ENCODE measurements at places on chromosomes 7 and 10. TPM values are rescaled to one million over a fixed set of nuclear protein-coding genes. Genes with fewer than 3 reads are reported as not detected.

DNA sequence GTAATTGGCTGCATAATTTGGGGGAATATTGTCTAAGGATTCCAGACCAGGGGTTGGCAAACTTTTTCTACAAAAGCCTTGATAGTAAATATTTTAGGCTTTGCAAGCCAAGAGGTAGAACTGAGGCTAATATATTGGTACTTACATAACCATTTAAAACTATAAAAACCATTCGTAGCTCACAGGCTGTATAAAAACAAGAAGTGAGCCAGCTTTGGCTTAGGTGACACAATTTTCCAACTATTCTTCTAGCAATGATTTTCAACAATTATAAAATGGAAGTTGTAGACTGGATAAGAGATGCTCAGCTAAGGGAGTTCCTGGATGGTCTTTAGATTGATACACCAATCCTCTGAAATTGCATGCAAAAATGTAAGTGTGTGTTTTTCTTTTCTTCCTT lies 1.4 kb downstream of the GPR141 start:
- peaks cover 18% of the 10 kb centered on the region for H3K27me3 ChIP-seq
- no peak for DNase-seq
- peaks cover 6% of the 10 kb centered on the region for H3K4me1 ChIP-seq
- no peaks in the 10 kb centered on the region for H3K36me3 ChIP-seq
- H3K4me3 ChIP-seq, result no peak overlapping the region

DNA sequence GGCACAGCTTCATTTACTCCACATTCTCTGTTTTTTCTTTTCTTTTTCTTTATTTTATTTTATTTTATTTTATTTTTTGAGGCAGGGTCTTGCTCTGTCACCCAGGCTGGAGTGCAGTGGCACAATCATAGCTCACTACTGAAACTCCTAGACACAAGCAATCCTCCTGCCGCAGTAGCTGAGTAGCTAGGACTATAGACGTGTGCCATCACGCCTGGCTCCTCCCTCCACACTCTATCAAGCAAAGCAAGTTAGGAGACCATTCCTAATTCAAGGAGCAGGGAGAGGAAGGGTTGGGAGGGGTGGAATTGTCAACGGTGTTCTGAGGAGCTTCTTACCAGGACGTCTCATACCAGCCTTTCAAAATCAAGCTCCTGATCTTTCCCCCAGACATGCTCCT lies 52.4 kb downstream of the OAT start:
- H3K27ac ChIP-seq, result no peak overlapping the region
- no peaks in the 10 kb centered on the region for H3K4me1 ChIP-seq
- no peak for DNase-seq

DNA sequence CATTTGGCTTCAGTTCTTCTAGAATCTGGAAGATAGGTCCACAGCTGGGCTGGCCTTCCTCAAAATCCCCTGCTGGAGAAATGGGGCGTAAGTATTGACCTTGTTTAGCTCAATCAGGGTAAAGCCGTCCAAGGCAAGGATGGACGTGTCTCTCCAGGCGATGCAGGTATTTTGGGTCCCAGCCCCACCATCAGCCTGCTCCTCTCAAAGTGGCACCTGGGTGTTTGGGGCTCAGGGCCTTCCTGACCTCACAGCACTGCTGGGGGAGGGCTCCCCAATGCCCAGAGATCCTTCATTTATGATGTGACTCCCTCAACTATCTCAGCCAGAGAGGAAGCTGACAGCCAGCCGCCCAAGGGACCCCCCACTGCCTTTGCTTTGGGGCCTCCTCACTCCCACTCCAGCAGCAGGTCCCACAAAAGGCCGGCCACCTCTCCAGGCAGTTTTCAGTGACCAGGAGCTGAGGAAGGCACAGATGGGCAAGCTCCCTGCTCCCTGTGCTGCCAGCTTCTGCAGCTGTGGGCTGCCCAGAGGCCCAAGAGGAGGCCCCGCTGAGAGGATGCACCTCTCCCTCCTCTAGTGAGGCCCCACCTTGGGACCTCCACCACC lies 140.0 kb upstream of the TCERG1L start:
- H3K36me3 ChIP-seq, result no peaks in the 10 kb centered on the region
- no peak for DNase-seq
- peaks cover 14% of the 10 kb centered on the region for H3K27me3 ChIP-seq
- H3K4me1 ChIP-seq, result peaks cover 4% of the 10 kb centered on the region

- DNase-seq, result no peak
- peaks cover 30% of the 10 kb centered on the region for H3K27me3 ChIP-seq
- H3K27ac ChIP-seq, result no peak overlapping the region
- H3K4me3 ChIP-seq, result no peak overlapping the region
- H3K36me3 ChIP-seq, result no peaks in the 10 kb centered on the region
- no peaks in the 10 kb centered on the region for H3K4me1 ChIP-seq
These were observed 34.0 kb upstream of the JCAD start for GRCh38 chr10:30093303-30093950.

DNA sequence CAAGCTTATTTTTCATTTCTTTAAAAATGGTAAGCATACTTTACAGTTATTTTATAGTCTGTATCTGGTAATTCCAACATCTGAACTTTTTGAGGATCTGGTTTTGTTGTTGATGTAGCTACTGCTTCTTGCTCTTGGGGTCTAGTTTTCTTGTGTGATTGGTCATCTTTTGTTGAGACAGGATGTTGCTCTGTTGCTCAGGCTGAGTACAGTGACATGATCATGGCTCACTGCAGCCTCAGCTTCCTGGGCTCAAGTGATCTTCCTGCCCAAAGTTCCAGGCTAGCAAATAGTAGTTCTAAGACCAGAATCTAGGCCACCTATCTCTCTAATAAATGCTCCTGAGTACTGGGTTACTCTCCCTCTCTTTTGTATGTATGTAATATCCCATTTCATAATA lies 75.7 kb downstream of the NRCAM start:
- H3K27ac ChIP-seq, result no peak overlapping the region
- no peak overlapping the region for H3K4me3 ChIP-seq
- no peak for DNase-seq
- no peaks in the 10 kb centered on the region for H3K36me3 ChIP-seq
- peaks cover 6% of the 10 kb centered on the region for H3K27me3 ChIP-seq

- H3K27ac ChIP-seq, result no peak overlapping the region
- no peak overlapping the region for H3K4me3 ChIP-seq
- no peak for DNase-seq
- H3K4me1 ChIP-seq, result no peaks in the 10 kb centered on the region
- no peaks in the 10 kb centered on the region for H3K27me3 ChIP-seq
- no peaks in the 10 kb centered on the region for H3K36me3 ChIP-seq
These were observed 125.4 kb upstream of the SORCS3 start for GRCh38 chr10:104515678-104516199.

DNA sequence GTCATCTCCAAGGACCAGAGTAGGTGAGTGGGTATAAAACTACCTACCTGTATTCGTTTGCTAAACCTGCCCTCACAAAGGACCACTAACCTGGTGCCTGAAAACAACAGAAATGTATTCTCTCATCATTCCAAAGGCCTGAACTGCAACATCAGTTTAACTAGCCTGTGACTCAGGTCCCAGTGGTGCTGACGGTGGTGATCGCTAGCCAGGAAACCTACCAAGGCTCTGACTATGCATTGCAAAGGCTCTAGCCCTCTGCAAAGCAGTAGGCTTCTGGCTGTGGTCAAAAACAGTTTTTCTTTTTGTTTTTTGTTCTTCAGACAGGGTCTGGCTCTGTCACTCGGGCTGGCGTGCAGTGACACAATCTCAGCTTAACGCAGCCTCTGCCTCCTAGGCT lies 107.5 kb downstream of the NPTX2 start:
- no peak for DNase-seq
- no peaks in the 10 kb centered on the region for H3K4me1 ChIP-seq
- H3K36me3 ChIP-seq, result no peaks in the 10 kb centered on the region
- no peaks in the 10 kb centered on the region for H3K27me3 ChIP-seq

DNA sequence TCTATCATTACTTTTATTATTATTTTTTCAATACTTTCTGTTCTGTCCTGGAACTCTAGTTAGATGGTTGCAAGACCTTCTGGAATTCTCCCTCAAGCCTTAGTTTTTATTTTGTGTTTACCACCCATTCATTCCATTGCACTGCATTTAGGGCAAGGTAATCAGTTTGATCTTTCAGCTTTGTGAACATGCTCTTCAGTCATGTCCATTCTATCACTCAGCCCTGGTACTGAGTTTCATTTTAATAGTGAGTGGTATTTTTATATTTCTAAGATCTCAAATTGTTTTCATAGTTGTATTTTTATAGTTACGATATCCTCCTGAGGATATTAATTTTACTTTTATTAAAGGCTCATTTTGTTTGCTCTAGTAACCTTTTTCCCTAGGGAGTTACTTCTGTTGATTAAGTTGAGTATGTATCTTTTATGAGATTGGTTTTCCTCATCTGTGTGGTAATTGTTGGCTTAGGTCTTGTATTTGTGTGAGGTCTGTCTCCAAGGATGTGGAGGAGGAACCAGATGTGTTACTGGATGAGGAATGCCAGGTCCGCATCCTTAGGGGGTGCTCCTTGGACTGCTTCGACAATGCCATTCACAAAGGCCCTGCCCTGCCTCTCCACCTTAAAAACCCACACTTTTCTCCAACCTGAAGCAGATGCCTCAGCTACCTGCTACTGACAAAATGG lies 46.7 kb upstream of the RAB18 start:
- no peak for DNase-seq
- no peak overlapping the region for H3K4me3 ChIP-seq
- H3K4me1 ChIP-seq, result peaks cover 9% of the 10 kb centered on the region

The TRPV5 gene
- total RNA-seq, result not detected

The ELOVL3 gene
- not detected for total RNA-seq

Data from activated CD4-positive, alpha-beta T cell treated with anti-CD3 and anti-CD28 coated beads, Interleukin-2, amount 10 ng/mL, durations not matched to agents 7 days and 5 days (primary cell).